ENCODE measurements at places on chromosomes 5 and 9.

GRCh38 chr5:56419667-56420066, 186.5 kb upstream of the ANKRD55 start:
- DNase-seq = no peak

DNA sequence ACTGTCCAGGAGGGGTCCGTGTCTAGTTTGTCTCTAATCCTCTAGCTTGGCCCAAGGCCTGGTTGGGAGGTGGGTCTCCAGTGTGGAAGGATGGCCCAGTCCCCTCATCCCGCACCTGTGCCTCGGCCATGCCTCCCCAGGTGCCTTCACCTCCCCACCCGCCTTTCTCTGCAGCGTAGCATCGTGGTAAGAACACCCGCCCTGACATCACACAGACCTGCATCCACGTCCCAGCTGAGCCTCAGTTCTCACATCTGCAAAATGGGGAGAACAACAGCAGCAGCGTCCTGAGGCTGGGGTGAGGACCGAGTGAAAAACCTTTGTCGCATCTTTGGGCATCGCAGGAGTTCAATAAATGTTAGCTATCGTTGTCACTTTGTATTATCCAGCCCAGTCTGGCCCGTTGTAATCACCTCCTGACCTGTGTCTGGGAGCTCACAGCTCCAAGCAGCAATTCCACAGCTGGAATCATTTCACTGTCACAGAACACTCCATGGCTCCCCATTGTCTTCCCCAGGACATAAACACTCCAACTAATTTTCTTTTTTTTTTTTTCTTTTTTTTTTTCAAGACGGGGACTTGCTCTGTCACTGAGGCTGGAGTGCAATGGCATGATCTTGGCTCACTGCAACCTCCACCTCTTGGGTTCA, 181.2 kb upstream of the IER5L start:
- DNase-seq = no peak

- DNase-seq = no peak
Observed at GRCh38 chr5:112616812-112617547, 120.7 kb upstream of the APC start.

GRCh38 chr5:90932052-90932699, 373.6 kb downstream of the ADGRV1 start:
- no peak for DNase-seq

- DNase-seq = no peak
Observed at GRCh38 chr5:160621526-160621925, 199.9 kb downstream of the PTTG1 start.

DNA sequence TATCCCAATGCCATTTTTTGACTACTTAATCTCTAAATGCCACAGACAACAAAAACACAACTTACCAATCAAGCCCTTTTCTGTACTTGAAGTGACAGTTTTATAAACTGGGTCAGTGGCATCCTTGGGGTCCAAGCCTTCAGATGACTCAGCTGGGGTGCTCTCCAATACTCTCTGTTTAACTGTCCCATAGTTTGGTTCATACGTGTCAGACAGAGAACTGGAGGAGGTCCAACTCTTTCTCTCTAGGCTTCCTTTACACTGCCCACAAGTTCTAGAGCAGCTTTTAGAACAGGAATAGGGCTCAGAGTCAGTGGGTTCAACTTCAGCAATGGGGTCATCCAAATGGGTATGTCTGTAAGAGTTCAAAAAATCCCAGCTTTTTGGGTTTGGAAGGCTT, 166.9 kb downstream of the CDC42SE2 start:
- no peak for DNase-seq

DNA sequence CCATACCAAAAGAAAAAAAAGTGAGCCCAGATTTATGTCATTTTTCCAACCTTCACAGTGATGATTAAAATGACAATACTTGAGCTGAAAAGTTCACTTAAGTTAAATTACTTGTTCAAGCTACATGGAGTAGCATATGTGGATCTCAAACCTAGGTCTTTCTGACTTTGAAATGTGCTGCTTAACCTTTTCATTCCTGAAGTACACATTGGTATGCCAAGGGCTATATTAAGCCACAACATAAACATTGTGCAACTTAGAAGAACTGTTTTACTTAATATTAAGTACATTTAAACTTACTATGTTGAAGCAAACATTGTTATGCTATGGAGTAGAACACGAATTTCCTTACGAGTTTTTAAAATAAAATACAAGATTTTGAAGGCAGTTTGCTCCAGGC, 105.0 kb downstream of the GIN1 start:
- DNase-seq = no peak

DNA sequence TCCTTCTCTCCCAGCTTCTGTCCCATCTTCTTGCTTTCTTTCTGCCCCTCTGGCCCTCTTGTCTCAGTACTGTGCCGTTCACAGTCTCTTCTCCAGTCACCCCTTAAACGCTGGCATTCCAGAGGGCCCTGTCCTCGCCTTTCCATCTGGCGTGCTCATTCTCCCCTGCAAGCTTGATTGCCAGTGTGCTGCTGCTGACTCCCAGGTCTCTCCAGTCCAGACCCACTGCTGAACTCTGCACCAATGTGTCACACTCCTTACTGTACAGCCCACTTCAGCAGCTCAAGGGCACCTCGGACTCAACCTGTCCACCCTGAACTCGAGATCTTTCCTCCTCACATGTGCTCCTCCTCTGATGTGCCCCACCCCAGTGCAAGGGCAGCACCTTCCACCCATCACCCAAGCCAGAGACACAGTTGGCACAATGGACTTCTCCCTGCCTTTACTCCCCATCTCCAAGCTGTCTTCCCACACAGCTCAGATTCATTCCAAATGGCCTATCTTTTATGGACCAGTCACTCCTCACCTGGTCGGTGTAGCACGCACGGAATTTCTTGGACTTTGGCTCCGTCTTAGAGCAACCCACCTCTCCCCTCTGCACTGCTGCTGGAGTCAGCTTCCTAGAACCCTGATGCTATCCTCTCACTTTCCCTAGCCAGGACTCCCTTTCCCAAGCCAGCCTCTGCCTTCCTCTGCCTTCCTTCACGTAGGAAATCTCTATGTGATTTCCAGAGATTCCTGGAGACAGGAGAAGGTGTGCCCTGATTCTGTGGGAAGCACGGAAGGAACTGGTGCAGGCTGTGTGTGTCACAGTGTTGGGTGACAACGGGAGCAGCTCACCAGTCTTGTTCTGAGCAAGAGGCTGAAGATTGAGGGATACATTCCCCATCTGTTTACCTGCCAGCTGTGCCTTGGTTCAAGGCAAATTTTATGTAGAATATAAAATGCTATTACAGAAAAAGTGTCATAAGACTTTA, 26.0 kb upstream of the SLC2A8 start:
- no peak for DNase-seq

- DNase-seq = no peak
Observed at GRCh38 chr5:72543811-72544210, 36.6 kb upstream of the ZNF366 start.

GRCh38 chr9:99019510-99020331, 76.0 kb downstream of the COL15A1 start:
- no peak for DNase-seq

GRCh38 chr5:38420246-38420645, 136.2 kb downstream of the LIFR start:
- DNase-seq = no peak

DNA sequence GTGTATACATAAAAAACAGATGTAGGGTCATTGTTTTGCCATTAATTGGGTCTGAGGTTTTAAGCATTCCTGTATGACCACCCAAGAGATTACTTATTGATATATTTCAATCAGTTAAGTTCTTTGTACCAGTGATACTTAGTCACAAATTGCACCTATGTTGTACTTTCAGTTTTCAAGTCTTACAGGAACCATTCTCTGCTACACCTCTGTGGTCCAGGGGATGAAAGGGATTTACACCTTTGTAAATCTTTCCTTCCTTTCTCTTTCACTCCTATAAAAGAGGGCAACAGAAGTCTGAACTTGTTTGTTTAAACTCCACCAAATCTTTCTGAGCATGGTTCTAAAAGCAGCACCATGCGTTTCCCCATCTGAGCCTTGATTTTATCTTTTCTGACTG, 86.1 kb downstream of the DEPDC1B start:
- DNase-seq = no peak

DNA sequence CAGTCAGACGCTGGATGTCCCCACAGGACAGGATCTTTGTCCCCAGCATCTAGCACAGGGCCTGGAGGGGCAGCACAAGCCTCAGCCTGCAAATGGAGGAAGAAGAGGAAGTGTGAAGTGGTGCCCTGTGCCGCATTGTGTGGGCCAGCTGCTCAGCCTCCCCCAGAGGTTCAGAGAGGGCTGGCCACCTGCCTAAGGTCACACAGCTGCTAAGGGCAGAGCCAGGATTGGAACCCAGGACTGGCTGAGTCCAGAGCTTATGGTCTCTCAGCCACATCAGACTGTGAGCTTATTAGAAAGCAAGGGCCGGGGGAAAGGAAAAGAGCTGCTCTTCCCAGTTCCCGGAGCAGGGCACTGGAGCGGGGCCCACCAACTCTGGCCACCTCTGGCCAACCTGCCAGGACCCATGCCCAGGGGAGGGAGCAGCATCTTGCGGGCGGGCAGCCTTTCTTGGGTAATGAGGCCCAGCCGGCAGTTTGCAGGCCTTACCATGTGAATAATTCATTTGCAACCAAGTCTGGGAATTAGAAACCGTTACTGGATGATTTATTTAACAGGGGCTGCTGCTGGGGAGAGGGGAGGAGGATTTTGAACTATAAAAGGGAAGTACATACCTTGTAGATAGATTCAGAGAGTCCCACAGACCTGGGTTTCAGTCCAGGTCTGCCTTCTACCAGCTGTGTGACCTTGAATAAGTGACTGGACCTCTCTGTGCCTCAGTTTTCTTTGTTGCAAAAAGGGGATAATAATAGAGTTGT, 11.6 kb upstream of the CRB2 start:
- no peak for DNase-seq

DNA sequence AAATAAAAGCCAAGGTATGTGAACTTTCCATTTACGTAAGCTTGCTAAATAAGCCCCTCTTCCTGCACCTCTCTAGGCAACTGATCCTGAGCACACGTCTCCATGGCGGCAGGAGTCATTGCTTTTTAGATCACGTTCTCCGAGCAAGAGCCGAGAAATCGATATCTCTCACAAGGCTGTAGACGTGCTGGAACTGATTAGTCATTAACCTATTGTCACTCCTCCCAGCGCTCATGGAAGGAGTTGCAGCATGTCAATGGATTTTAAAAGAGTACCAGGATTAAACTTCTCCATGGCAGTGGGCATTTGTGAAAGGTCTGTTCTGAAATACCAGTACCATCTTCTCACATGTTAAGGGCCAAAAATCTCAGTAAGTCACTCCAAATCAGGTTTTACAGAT, 4.7 kb upstream of the ADCY2 start:
- no peak for DNase-seq

DNA sequence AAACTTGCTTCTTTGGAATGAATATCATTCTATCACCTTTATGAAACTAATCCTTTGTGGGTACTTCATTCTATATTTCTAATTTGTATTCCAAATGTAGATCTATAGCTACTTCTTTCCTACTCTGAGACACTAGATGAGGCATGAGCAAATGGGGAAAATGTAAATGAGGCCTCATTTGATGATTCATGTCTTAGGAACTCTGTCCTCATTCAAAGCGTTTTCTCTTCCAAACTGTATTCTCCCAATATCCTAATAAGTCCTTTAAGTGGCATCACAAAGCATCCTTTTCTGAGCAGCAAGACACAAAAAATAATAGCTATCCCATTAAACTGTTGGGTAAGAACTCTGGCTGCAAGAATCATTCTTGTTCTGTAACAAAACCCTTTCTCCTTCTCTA, 56.1 kb downstream of the TTLL11 start:
- no peak for DNase-seq

Data from stimulated activated CD8-positive, alpha-beta memory T cell treated with anti-CD3 and anti-CD28 coated beads, Interleukin-4, amount 100 ng/mL, for 4 hours (primary cell).